ENCODE measurements at places on chromosomes 12 and 14. TPM values are rescaled to one million over a fixed set of nuclear protein-coding genes. Genes with fewer than 3 reads are reported as not detected.

CDC42BPB gene
- 105 TPM for total RNA-seq

YBX3 gene
- total RNA-seq: 371 TPM

PRR4 gene
- 9.2 TPM for total RNA-seq

IL31 gene
- total RNA-seq: not detected

- no peak for DNase-seq
Observed at GRCh38 chr14:62076368-62076767, 314.1 kb downstream of the SNAPC1 start.

GRCh38 chr12:85179680-85180270 lies 100.2 kb upstream of the ALX1 start:
- DNase-seq: no peak

DNA sequence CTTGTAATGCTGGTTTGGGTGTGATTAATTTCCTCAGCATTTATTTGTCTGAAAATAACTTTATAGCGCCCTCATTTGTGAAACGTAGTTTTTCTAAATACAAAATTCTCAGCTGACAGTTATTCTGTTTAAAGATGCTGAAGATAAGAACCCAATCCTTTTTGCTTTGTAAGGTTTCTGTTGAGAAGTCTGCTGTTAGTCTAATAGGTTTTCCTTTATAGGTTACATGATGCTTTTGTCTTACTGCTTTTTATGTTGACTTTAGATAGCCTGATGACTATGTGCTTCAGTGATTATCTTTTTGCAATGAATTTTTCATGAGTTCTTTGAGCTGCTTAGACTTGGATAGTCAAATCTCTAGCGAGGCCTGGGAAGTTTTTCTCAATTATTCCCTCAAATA lies 168.6 kb upstream of the PDE3A start:
- DNase-seq: no peak

RHNO1 gene
- total RNA-seq: 14.9 TPM

SERPINA4 gene
- total RNA-seq: not detected

ASIC1 gene
- total RNA-seq: 5.5 TPM

CORO1C gene
- 194 TPM for total RNA-seq

- DNase-seq: no peak
Observed at GRCh38 chr12:44833561-44833960, 42.6 kb downstream of the NELL2 start.

SLC5A8 gene
- total RNA-seq: not detected

SLC10A1 gene
- total RNA-seq: not detected

DNA sequence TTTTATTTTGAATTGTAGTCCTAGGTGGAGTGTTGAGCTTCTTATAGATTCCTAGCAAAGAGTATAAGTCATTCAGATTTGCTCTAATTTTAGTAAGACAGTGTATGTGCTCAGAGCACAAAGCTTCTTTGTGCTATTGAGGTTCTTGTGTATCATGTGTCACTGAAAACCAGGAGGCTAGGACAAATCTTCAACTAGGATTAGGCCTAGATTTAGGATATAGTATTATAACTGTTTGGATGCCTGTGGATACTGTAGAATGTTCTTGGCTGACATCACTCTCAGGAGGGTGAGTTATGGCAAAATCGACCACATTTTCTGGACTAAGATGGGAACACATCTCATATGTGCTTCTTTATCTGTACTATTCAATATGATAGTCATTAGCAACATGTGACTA lies 86.5 kb downstream of the DHRS2 start:
- no peak for DNase-seq

DNA sequence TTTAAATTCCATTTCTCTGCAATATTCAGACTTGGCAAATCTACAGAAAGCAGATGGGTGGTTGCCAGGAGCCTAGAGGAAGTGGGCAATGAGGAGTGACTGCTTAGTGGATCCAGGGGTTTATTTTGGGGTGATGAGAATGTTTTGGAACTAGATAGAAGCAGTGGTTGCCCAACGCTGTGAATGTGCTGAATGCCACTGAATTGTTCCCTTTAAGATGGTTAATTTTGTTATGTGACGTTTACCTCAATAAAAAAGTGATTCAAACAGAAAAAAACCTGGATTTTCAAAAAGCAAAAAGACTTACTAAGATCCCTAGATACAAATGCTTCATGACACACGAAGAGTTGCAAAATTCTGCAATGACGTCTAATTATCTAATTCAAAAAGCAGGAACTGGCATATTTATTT lies 34.2 kb downstream of the DAO start:
- no peak for DNase-seq

GRCh38 chr14:64005822-64006221 lies 153.0 kb downstream of the SYNE2 start:
- DNase-seq: no peak

- DNase-seq: no peak
Observed at GRCh38 chr12:104576980-104577580, 120.3 kb downstream of the CHST11 start.

DNA sequence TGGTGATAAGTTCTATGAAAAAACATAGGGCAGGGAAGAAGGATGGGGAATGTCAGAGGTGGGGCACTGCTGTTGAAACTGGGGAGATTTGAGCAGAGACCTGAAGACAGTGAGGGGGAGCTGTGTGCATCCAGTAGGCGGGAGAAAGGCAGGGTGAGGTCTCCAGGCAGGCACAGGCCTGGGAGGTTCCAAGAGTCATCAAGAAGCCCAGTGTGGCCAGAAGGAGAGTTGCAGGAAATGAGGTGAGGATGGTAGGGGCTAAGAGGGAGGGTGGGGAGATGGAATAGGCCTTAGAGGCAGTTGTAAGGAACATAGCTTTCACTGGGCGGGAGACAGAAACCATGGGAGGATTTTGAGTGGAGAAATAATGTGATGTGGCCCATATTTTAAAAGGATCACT lies 341.8 kb downstream of the GLT1D1 start:
- DNase-seq: no peak

TCTN2 gene
- total RNA-seq: 14.0 TPM

DNA sequence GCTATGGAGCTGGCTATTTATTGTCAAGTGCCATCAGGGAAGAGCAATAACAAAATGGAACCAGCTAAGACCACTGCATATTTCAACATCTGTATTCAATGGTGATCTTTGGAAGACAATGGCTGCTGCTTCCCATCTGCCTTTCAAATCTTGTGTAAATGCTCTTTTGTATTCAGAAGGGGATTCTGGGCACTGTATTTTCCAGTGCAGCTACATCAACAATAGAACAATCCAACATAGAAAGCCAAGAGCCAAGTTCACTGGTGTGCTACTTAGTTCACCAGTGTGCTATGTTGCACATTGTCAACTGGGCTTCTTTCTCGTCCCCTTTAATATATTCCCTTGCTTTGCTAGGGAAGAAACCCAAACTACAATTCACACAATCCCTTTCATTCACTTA lies 128.8 kb upstream of the OR4E1 start:
- no peak for DNase-seq

- DNase-seq: no peak
Observed at GRCh38 chr12:16148938-16149337, 128.5 kb downstream of the SLC15A5 start.

DNA sequence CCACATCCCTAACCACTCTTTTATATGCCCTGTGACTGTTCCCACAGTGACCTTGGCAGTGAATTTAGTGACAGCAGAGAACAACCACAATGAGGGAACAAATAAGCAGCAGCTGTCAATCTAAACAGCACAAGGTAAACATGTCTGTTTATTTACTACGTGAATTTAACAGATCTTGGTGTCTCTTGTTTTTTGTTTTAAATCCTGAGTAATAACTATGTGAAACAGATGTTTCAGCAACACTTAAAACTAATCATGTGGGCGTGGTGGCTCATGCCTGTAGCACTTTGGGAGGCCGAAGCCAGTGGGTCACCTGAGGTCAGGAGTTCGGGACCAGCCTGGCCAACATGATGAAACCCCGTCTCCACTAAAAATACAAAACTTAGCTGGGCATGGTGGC lies 17.0 kb upstream of the CFAP54 start:
- DNase-seq: no peak

NEUROD4 gene
- not detected for total RNA-seq

SSPN gene
- total RNA-seq: 119 TPM

DNA sequence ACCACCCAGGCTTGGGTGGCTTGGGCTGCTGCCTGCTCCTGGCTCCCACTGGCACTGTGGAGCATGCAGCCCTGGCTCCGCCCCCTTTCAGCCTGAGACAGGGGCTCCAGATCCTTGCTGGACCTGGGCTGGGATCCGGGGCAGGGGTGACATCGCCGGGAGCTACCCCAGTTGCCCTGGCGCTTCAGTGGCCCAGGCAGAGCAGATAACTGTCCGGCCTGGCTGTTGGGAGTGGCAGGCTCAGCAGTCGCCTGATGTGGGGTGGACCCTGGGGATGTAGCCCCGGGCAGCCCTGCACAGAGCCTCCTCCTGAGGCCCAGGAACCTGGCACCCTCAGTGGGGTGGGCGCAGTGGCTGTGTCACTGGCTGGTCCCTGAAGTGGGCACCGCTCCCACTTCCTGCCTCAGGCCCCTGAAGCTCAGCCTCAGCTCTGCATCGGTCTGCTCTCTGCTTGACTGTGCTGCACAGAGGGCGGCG lies 57.9 kb downstream of the FUT8 start:
- no peak for DNase-seq

DNA sequence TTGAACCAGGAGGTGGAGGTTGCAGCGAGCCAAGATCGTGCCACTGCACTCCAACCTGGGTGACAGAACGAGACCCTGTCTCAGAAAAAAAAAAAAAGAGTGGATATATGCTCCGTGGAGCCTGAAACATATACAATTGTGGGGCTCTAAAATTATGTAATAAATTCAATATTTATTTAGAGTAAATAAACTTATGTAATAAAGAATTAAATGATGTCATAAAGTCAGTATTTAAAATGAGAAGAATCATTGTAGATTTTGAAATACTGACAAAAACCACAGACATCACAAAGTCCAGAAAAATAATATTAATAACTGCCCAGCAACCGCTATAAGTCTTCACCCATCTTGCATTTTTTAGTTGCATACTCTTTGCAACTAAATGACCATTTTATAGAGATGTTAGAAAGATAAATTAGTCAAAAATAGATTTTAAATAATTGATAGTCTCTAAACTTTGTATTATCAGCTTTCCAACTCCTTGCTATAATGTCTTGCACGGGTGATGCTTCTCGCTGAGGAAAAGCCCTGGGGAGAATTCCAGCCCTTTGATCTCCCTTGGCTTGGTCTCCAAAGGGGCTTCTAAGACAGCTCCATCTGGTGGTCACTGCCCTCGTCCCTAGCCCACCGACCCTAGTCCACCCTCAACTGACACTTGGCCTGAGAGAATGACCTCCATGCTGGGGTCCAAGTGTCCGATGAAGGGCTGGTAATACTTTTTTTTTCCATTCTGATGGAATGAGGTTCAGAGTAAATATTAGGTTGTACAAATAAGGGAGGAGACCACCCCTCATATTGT lies 7.9 kb upstream of the TMBIM6 start:
- DNase-seq: no peak

GLIPR1L2 gene
- total RNA-seq: 4.6 TPM

ADAMTS20 gene
- not detected for total RNA-seq

- DNase-seq: no peak
Observed at GRCh38 chr12:54225666-54226065, 36.9 kb upstream of the SMUG1 start.

COPS7A gene
- 47.4 TPM for total RNA-seq

- DNase-seq: no peak
Observed at GRCh38 chr14:75224561-75224960, 48.1 kb upstream of the TMED10 start.

SUSD6 gene
- 68.9 TPM for total RNA-seq

GRCh38 chr14:58861586-58861985 lies 223.8 kb downstream of the DACT1 start:
- no peak for DNase-seq

DNA sequence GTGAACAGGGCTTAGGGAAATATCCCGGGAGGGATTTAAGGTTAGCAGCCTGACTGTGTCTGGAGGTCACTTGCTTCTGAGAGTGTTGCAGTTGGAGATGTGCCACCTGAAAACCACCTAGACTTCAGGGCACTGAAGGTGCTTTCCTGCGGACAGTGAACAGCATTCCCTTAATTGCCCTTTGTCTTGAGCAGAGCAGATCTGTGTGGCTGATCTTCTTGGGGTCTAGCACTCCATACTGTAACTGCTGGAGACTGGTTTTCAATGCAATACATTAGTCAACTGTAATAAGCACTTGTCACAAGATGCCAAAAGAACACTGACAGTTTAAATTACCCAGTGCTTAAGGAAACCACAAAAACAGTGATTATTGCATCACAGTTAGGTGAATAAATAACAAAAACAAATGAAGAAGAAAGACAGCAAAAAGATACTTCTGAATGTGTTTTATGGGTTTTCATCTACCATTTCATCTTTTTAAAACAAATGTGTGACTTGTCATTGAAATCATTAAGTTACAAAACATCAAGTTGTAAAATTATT lies 111.8 kb downstream of the PRIMA1 start:
- DNase-seq: no peak

DNA sequence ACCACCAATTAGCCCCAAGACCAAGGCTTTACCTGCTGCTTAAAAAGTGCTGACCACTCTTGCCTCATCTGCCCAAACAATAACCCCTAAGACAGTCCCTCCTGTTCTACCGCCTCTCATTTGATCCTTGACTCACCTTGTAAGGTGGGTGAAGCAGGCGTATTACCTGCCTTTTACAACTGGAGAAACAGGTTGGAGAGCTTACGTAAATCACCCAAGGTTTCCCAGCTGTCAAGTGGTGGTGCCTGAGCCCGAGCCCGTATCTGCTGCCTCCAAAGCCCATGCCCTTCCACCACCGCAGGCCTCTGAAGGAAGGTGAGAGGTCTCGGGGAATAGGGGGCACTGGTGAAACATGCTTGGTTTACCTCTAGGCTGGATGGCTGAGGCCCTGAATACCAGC lies 36.6 kb downstream of the MAX start:
- no peak for DNase-seq

VEZT gene
- total RNA-seq: 71.6 TPM

- no peak for DNase-seq
Observed at GRCh38 chr12:71589478-71589881, 74.2 kb downstream of the ZFC3H1 start.

GRCh38 chr12:3251691-3252090 lies 174.5 kb downstream of the TSPAN9 start:
- DNase-seq: no peak

RPS26 gene
- total RNA-seq: 93.6 TPM

- no peak for DNase-seq
Observed at GRCh38 chr12:105461271-105461943, 130.9 kb downstream of the C12orf75 start.

EGLN3 gene
- total RNA-seq: 10.9 TPM

DNA sequence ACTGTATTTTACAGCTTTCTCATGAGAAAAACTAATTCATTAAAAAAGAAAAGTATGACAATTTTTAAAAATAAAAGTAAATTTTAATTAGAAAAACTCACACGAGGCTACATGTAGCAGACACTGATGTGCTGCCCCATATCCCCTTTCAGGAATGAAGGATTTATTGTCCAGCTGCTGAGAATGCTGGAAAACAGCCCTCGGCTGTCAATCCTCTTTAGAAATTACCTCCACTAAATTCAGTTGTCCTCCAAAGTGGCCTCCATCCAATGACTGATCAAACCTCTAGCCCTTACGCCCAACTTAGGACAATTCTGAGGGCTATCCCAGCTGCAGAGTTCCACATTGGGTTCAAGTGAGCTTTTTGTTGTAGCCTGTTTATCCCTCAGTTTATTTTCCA lies 29.8 kb upstream of the AP4S1 start:
- no peak for DNase-seq
